ENCODE measurements at places on chromosomes 12 and 14.

- no peak for DNase-seq
Measured at GRCh38 chr12:32446316-32447119, 47.2 kb downstream of the FGD4 start.

DNA sequence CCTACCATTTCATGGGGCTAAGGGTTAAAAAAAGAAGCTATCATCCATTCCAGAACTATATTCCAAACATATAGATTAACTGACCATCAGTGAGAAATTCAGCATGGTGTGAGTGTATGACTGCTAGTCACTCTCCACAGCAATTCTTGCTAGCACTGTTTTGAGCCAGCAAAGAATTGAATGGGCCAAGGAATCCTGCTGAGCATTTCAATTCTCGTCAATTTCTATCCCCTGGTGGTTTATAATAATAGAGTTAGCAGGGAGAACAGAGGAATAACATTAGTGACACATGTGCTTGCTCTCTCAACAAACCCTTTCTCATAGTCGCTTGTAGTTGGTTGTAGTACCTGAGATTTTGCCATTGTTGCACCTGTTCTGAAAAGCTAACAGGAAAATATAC is 7.2 kb downstream of the MBIP start:
- DNase-seq = no peak

DNA sequence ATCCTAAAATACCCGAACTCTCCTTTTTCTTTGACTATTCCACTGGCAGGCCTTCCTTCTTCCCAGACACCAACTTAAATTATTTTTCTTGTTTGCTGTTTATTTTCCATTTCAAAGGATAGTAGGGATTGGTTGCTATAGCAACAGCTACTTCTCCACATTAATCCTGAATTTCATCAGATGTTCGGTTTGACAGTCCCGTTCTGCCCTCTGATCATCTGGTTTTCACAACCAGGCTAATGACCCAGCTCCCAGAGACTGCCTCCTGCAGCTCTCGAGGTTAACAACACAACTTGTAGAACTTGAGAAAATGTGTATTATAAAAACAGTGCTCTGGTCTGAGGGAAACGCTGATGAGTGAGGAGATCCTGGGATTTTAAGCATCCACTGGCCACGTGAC is 45.5 kb downstream of the NUAK1 start:
- no peak for DNase-seq

DNA sequence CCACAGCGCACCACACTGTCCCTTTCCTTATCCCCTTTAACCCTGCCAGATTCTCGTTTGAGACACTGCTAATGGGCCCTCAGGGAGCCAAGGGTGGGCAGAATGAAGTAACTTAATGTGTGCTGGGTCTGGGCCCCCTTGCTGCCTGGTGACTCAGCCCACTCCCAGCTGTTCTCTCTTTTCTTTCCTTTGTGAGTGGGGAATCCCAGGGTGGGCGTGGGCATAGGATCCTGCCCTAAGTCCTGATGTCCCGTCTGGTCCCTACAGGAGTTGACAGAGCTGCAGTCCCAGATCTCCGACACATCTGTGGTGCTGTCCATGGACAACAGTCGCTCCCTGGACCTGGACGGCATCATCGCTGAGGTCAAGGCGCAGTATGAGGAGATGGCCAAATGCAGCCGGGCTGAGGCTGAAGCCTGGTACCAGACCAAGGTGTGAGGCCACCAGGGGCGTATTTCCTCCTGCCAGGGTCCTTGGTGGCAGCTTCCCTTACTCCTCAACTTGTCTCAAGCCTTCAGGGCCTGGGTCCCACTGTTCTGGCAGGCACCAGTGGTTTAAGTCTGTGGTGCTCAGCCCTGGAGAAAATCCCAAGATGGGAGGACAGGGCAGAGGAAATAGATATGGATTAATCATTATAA is 8.3 kb downstream of the KRT7 start:
- no peak for DNase-seq

- DNase-seq = no peak
Measured at GRCh38 chr12:45338272-45338671, 122.4 kb downstream of the ANO6 start.
